Fibroblast of pulmonary artery (primary cell): ENCODE measurements at places on chromosomes 16 and 17.
A peak's percentile ranks its signal among the peaks of the same experiment; 100 is the strongest.

- no peak for DNase-seq
These were observed 84.8 kb upstream of the CREBBP start for GRCh38 chr16:3965306-3965705.

GRCh38 chr16:55651841-55652824 is 3.7 kb upstream of the SLC6A2 start:
- no peak for DNase-seq

- no peak for DNase-seq
These were observed 15.6 kb downstream of the SPG7 start for GRCh38 chr16:89523680-89524344.

DNA sequence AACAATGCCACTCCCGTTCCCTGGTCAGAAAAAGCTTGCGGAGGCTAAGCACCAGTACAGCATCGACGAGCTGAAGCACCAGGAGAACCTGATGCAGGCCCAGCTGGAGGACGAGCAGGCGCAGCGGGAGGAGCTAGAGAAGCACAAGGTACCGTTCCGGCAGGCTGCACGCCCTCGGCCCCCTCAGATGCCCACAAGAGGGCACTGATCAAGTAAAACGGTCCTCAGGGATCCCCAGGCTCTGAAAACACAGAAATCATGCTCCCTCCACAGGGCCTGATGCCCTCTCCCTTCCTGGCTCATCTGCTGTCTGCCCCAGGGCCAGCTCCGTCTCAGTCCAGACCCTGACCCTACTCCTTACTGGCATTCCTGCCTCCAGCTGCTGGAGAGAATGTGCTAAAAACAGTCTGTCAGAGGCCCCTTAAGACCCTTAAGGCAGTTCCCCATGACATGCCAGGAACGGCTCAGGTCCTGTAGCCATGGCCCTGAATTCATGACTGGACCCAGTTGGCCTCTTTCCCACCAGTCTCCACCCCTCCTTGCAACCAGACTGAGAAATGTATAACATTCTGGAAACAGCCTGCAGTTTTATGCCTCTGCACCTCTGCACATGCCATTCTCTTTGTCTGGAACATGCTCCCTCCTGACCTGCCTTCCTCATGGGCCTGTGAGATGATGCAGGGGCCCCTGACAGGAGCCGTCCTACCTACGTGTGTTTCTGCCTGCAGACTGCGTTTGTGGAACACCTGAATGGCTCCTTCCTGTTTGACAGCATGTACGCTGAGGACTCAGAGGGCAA is 21.8 kb downstream of the DRC3 start:
- peak; percentile 33 for DNase-seq

DNA sequence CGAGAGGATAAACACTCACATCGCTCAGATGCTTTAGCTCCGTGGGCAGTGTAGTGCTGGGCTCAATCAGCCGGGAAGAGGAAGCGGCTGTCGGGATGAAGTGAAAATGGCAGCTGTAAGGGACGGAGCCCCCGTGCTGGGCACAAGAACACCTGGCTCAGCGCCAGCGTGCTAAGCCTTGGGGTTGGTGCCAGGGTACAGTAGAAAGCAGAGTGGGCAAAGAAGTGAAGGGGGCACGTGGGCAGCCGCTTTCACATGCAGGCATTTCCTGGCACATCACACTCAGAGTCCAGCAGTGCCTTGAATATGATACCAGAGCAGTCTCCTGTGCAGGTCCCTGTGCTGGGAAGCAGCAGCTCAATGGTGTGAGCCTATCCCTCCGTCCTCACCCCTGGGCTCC is 51.1 kb upstream of the FOXF1 start:
- DNase-seq, result no peak

- no peak for DNase-seq
These were observed 10.6 kb downstream of the DRC7 start for GRCh38 chr16:57704905-57705852.

- no peak for DNase-seq
These were observed 77.1 kb downstream of the ELAC2 start for GRCh38 chr17:12940699-12941098.

DNA sequence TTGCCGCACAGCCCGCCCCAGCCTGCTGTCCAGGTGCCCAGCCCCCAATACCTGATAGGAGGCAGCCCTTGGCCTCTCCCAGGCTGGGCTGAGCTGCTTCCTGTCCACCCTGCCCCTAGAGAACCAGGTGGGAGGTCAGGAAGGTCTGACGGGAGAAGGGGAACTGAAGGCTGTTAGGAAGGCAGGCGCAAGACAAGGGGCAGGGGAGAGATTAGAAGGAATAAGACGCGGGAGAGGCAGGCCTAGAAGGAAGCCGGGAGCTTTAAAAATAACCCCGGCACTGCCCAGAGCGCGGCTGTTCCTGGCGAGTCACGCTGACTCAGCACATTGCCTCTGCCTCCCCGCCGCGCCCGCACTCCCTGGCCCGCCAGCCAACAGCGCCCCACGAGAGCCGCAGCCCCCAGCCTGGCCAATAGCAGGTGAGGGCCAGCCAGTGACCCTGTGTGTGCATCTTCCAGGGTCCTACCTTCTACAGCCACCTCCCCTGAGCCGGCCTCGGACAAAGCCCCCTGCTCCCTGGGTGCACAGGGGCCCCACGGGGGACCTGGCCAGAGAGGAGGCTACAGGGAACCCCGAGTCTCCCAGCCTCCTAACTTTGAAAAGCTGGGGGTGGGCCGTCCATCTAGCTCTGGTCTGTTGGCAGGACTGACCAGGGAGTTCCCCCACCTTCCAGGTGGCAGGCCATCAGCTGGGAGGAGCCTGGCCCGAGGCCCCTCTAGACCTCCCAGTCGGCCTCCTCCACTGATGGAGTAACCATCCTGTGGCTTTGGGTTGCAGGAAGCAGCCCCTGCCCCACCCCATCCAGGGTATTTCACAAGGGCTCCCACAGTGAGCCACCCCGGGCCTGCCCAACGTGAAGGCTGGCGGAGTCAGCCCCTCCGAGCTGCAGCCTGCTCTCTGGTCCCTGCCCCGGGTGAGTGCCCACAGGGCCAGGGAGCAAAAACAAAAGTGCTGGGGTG is 4.0 kb downstream of the MAFG start:
- peak; percentile 85 for DNase-seq

DNA sequence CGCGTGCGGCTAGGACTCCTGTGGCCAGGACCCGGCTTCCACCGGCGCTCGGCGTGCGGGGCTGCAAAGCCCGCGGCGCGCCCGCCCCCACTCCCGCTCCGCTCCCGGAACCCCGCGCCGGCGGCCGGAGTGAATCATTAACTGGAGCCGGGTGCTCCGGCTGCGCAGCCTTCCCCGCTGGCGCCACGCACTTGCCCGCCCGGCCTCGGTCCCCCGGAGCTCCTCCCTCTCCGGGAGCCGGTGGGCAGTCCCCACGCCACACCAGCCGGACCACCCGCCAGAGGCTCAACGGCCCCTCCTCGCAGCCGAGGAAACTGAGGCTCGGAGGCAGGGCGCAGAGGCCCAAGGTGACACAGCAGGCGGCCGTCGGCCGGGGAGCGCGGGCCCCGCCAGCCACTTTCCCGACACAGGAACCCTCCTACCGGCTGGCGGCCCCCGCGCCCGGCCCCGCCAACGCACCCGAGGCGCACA is 580 bp downstream of the BCAR1 start:
- no peak for DNase-seq

- DNase-seq, result no peak
These were observed 108.5 kb downstream of the CACNG3 start for GRCh38 chr16:24364596-24364995.

- peak; percentile 81 for DNase-seq
These were observed 21.4 kb downstream of the ALOX15B start for GRCh38 chr17:8060274-8060673.

- DNase-seq, result no peak
These were observed 9.7 kb downstream of the VASN start for GRCh38 chr16:4381072-4381934.

DNA sequence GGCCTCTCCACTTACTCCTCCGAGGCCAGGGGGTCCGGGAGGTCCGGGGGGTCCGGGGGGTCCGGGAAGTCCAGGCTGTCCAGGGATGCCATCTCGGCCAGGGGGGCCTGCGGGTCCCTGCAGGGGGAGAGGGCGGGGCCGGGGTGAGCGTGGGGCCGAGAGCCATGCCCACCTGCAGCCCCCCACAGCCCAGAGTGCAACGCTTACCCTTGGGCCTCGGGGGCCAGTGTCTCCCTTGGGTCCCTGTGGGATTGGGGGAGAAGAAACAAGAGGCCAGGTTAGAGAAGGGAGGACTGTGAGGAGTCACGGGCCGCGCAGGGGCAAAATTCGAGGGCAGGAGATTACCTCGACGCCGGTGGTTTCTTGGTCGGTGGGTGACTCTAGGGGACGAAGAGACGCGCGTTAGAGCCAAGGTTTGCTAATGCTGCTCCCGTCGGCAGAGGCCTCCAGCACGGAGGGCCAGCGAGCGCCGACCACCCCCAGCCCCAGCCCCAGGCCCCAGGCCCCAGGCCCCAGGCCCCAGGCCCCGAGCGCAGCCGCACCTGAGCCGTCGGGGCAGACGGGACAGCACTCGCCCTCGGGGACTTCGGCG is 2.1 kb downstream of the COL1A1 start:
- peak; percentile 16 for DNase-seq

GRCh38 chr16:79071424-79071823 is 529.1 kb downstream of the MAF start:
- no peak for DNase-seq

GRCh38 chr16:70410734-70411133 is 28.2 kb downstream of the ST3GAL2 start:
- DNase-seq, result no peak

GRCh38 chr17:14768923-14769322 is 468.0 kb downstream of the HS3ST3B1 start:
- DNase-seq, result no peak

DNA sequence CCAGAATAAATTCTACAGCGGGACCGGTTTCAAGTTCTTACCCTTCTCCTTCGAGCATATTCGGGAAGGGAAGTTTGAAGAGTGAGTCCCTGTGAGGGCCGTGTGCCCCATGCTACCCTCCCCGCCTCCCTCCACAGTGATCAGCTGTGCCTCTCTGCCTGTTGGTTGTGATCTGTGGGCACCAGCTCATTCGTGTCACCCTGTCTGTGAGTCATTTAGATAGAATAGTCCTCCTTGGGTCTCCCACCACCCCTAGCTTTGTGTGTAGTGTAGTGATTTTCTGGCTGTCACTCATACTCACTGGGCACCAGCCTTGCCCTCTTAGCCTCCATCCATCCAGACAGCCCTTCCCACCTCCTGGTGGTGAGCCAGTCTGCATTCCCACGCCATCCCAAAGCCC is 15.0 kb upstream of the NAGLU start:
- DNase-seq, result no peak
